ENCODE measurements at places on chromosomes 1 and 21.

DNA sequence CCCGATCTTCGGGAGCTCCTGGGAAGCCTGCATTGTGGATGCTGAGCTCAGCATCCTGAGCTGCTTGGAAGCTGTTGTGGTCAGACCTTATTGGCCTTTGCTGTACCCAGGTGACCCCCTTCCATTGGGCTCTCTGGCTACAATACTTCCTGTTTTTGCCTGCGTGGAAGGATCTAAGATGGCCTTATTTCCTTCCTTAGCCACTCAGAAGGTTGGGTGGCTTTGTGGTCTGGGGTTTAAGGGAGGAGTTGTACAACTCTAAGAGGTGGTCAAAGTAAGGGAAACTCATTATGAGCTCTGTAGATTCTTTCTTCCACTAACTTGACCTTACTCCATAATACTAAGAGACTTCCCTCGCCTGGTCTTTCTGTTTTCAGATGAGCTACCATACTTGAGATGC is 17.7 kb downstream of the PFKFB2 start:
- no peak for DNase-seq

GRCh38 chr1:53195246-53196016 is 1.2 kb upstream of the CPT2 start:
- no peak for DNase-seq

- DNase-seq = peak; percentile 15
Observed at GRCh38 chr1:64934115-64934877, 32.1 kb downstream of the JAK1 start.

- DNase-seq = no peak
Observed at GRCh38 chr1:214727274-214727673, 124.3 kb downstream of the CENPF start.

DNA sequence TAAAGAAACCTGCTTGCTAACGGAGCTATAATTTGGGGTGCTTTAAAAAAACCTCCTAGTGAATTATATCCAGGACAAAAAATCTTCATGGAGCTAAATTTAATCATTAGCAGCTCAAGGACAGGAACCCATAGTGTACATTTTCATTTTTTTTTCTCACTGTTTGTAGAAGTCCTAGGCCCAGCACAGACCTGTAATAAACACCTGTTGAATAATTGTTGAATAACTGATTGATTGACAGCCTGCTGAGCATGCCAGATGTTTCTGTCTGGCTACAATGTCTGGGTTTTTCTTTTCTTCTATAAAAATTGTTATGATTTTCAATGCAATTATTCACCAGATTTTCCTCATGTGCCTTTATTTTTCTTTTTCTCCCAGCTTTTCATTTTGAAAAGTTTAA is 10.9 kb upstream of the GALNT2 start:
- no peak for DNase-seq

GRCh38 chr1:23470282-23471070 is 13.5 kb downstream of the ASAP3 start:
- peak; percentile 39 for DNase-seq

DNA sequence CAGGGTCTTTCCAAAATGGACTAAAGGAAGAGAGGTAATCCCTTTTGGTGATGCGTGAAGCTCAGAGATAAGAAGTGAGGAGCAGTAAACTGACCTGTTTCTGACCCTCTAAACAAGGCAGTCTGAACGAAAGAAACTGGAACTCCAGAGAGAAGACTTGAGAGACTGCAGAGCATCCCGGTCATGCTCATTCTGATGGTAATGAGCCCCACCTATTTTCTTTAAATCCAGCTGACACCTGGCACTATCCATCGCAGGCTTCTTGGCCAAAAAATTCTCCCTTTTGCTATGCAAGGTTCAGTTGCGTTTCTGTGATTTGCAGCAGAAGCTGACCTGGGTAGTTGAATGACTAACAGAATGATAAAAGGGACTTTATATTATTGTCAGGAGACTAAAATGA is 105.9 kb upstream of the KCNK2 start:
- no peak for DNase-seq

DNA sequence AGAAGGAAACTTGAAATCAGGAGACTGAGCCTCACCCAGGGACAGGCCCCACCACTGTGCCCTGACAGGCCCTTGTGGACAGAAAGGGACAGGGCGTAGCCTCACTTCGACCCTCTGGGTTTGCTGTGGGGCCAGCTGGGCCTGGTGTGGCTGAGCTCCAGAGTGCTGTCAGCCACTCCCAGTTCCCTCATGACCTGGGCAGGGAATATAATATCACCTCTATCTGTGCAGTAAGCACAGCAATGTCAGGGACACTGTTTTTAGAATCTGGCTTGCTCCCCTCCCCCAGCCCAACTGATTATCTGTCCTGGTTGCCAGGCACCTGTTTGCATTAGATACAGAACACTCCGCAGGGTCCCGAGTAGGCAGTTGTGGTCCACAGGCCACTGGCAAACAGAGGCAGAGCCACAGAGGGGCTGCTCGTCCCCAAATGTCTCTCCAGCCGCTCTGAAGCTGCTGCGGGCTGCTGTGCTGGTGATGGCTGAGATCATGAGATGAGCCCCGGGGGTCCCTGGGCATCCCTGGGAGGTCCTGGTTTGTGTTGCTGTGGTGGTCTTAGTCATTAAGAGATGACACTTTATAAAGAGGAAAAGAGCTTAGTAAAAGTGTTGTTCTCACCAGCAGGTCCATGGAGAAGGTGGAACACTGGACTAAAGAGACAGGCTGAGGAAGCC is 51.6 kb downstream of the ETS2 start:
- DNase-seq = no peak

DNA sequence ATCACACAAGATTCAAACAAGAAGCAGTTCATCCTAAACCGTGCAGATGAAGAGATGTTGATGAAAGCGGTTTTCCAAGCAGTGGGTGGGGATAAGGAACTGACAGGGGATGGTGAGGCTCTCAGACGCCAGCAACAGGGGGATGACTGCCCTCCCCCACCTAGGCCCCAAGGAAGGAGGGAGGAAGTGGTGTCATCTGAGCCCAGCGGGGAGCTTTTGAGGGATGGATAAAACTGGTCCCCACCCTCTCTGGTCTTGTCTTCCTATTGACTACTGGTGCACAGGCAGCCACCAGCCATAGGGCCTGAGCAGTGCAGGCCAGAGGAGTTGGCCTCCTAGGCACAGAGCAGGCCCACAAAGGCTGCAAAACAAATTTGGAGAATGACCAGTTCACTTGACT is 175.5 kb downstream of the HUNK start:
- no peak for DNase-seq

GRCh38 chr1:19154876-19155275 is 55.2 kb downstream of the UBR4 start:
- no peak for DNase-seq

- DNase-seq = no peak
Observed at GRCh38 chr1:66312271-66312990, 221.5 kb upstream of the SGIP1 start.

DNA sequence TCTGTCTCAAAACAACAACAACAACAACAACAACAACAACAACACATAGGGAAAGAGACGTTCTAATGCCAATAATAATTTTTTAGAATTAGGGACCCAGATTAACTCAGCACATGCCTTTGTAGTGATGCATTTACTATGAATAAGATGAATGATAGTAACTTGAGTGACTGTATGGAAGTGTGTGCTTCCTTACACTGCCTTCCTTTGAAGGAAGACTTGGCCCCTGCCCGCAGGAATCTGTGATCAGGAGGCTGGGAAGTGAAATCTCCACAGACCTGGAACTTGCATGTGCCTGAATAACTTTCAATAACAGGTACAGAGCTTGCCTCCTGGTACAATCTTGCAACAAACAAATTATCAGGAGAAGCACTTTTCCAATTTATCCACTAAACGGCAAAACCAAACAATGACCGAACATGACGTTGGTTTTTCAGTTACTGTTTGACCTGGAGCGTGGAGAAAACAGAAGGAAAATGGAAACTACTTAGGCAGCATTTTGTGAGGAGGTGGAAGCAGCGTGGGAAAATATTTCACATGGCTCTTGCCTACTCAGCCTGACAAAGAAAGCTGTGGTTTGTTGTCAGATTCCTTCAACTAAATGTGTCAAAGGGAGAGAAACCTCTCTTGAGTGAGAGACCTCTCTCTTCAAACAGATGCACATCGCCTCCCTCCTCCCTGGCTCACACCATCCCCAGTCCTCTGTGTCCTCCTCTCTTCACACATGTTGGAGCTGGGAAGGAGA is 10.1 kb upstream of the ABCA4 start:
- DNase-seq = no peak

DNA sequence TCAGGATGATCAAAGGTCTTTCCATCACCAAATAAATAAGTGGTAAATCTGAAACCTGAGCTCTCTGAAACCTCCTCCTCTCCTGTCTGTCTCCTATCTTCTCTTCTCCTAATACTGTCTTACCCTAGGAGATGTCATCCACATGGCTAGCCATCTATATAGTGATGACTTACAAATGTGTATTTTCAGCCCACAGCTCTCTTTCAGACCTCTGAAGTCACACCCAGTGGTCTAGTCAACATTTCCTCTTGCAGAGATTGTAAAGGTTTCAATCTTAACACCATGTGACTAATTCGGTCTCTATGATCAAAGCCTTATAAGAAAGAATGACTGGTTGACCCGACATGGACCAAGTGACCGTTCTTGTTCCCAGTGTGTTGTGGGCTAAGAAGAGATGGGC is 63.1 kb upstream of the DPT start:
- DNase-seq = no peak

DNA sequence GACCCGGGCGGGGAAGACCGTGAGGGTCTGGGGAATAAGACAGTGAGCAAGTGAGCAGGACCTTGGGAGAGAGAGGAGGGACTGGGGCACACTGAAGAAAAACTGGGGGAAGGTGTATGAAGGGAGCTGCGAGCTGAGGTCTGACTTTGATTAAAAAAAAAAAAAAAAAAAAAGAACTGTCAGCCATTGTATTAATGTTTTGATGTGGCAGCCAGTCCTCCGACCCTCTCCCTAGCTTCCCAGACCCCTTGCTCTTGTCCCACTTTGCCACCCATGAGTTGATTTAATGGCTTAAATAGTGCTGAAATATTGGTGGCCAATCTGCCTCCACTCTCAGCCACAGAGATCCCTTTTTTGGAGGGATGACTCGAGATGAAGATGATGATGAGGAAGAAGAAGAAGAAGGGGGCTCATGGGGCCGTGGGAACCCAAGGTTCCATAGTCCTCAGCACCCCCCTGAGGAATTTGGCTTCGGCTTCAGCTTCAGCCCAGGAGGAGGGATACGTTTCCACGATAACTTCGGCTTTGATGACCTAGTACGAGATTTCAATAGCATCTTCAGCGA is 652 bp downstream of the HAX1 start:
- DNase-seq = no peak

- DNase-seq = no peak
Observed at GRCh38 chr1:53401813-53402745, 57.1 kb upstream of the DMRTB1 start.

DNA sequence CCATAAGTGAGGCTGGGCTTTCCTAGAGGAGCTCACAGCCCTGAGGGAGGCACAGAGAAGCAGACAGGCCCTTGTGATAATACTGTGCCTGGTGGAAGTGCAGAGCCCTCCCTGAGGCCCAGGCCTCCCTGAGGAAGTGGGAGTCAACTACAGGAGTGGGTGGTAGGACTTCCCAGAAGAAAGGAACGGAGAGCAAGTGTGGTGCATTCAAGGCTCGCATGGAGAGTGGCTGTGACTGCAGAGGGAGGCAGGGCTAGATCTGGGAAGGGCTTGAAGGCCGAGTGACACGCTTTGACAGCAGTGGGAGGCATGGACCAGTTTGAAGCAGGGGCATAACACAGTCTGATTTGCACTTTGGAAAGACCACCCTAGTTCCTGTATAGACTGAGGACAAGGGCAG is 37.3 kb downstream of the AZIN2 start:
- DNase-seq = no peak

DNA sequence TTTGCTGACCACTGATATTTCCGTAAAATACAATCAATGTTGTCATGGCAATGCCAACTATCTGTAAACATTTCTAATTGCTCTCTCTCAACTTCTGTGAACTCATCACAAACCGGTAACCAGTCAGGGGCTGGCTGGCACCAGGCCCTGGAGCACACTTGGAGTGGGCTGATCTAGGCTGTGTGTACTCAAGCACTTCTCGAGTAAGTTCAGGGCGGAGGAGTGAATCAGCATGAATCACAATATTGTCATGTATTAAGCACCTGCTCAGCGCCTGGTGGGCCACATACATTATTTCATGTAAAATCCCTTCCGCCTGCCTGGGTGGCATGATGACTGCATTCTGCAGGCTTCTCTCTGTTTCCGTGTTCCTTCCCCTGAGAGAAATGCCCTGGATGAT is 212.4 kb downstream of the FOXD2 start:
- DNase-seq = peak; percentile 37

- DNase-seq = no peak
Observed at GRCh38 chr1:226814751-226815537, 55.5 kb upstream of the PSEN2 start.

Data from GOT3 (cell line).